ENCODE measurements at places on chromosomes 6 and 20.

- DNase-seq, result no peak
Observed at GRCh38 chr20:48128436-48128835, 343.2 kb upstream of the SULF2 start.

DNA sequence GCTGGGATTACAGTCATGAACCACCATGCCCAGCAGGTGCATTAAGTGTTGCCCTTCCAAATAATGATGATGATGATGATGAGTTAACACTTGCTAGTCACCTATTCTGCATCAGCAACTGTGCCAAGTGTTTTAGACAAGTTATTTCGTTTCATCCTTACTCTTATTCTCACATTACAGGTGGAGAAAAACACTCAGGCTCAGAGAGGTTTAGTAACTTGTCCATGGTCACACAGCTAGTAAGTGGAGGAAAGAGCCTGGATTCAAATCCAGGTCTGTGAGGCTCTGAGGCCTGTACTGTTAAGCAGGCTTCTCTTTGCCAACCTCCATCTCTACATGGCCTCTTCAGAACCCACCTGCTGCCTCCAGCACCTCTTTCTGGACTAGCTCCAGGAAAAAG lies 70.8 kb downstream of the MDGA1 start:
- no peak for DNase-seq

DNA sequence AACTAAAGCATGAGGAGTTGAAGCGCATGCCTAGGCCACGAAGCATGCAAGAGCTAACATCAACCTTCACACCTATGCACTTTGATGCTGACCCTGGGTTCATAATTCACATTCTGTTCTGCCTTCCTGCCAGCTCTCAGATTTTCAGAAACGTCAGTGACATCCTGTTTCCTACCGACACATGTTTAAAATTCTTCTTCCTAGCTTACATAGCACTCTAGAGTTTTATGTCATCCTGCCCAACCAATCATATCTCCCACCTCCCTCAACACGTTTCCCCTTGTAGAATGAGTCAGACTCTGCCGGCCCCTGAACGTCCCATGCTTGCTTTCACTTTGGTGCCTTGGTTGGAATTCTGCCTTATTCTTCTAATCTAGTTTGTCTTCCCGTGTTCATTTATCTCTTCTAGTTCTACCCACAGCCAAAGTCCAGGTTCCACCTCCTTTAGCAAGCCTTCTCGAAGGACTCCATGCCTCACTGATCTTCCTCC lies 97.2 kb upstream of the MAP7 start:
- DNase-seq, result no peak

DNA sequence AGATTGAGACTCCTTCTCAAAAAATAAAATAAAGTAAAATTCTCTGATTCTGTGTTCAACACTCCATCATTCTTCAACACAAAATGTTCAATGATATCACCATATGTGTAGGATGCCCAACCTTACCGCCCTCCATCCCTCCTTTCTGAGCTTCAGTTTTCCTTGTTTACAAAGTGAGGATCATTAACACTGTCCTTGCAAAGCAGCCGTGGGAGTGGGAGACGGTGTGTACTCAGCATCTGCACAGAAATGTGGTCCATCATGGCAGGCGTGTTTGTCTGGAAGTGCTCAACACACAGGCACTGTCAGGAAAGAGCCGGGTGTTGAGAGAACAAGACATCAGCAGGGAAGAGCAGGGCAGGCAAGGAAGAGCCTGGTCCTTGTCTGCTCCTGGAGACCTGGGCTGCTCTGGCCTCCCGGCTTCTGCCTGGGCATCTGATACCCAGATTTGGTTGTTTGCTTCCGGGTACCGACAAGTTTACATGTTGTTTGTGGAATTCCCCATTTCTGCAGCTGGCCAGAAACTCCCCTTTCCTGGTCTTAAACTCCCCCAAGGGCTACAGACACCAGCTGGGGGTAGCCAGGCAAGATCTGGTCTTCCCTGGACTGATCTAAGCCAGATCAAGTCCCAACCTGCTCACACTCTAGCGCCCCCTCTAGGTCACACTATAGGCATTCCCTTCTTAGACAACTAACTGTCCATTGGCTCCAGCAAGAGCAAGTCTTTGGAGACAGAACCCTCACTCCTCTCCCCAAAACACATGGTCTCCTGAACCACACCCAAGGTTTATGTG lies 26.7 kb upstream of the TTPAL start:
- DNase-seq, result no peak

GRCh38 chr6:37396571-37397180 lies 36.3 kb upstream of the CMTR1 start:
- no peak for DNase-seq

DNA sequence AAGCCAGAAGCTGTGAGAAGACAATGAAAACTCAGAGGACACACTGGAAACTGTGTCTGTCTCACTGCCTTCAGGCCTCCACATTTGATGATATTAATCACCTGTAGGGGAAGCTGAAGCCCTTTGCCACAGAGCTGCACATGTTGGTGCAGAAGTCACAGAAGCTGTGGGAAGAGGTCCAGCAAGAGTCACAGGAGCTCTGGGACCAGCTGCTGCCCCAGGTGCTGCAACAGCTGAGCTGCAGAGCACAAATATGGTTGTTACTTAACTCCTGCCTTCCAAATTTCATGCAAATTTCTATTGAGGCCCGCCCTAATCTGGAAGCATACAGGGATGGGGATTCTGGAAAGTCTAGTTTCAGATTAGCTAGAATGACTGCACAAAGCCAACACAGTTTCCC lies 169.3 kb downstream of the OGFRL1 start:
- no peak for DNase-seq

GRCh38 chr20:21702553-21703470 lies 2.7 kb upstream of the PAX1 start:
- DNase-seq, result peak; percentile 51

- no peak for DNase-seq
Observed at GRCh38 chr6:63675138-63675537, 39.5 kb downstream of the PHF3 start.

GRCh38 chr6:47853766-47854165 lies 71.9 kb downstream of the OPN5 start:
- no peak for DNase-seq

DNA sequence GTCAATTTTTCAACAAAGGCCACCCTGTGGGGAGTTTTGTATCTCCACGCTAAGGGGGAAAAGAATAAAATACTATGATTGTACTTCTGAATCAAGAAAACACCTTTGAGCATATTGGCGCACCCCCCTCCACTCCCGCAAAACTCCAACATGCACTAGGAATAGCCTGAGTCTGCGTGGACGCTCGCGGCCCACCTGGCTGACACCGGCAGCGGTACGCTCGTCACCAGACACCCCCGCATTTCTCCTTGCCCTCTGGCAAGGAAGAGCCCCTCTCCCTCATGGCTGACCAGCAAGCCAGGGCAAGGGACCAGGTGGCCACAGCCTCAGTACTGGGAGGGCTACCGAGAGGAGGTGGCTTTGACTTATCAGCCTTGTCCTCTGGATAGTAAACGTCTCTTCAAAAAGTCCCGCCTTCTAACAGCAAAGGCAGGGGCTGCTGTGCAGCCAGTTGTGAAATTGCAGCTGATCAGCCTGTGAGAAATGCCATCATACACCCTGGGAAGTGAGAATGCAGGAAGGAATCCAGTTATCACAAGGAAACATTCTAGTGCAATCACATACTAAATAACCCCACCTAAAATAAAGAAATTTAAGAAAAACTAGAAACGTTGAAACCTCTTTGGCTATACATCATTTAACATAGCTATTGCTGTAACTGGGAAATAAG lies 84.2 kb downstream of the HUS1B start:
- no peak for DNase-seq

GRCh38 chr6:89596484-89596883 lies 42.1 kb downstream of the LYRM2 start:
- DNase-seq, result no peak

GRCh38 chr6:36226438-36227047 lies 30.0 kb downstream of the BRPF3 start:
- no peak for DNase-seq

- peak; percentile 59 for DNase-seq
Observed at GRCh38 chr6:148874698-148875293, 128.0 kb downstream of the UST start.

DNA sequence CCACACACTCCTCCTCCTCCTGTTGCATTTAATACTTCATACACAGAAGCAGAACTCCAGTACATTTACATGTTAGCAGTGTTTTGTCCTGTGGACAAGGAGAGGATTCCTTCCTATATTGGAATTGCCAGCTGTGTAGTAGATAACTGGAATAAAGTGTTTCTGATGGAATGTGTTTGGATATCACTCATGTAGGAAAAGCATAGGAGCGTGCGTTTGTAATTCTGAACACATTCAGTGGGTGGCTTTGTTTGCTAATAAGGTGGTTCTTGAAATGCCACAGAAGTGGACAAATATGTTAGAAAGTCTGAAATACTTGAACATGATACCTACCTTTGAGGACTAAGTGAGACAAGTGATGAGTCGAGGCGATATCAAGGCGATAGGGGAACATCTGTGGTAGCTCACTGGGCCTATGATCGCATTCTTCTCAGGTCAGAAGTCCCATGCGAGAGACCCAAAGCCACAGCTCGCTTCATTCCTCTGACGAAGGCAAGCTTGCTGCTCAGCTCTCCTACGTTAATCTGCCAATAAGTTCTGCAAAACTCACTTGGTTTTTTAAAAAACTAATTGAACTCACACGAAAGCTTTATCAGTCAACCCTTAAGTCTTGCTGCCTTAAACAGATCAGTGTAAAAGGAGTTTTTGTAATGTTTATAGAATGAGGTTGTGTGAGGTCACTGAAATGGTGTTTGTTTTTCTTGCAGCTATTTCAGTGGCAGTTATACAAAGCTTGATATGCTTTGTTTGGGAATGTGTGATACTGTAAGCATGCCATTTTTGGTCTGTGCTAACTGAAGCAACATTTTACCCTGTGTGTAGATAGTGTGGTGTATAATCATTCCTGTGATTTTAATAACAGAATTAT lies 159.9 kb downstream of the SOX4 start:
- DNase-seq, result no peak

DNA sequence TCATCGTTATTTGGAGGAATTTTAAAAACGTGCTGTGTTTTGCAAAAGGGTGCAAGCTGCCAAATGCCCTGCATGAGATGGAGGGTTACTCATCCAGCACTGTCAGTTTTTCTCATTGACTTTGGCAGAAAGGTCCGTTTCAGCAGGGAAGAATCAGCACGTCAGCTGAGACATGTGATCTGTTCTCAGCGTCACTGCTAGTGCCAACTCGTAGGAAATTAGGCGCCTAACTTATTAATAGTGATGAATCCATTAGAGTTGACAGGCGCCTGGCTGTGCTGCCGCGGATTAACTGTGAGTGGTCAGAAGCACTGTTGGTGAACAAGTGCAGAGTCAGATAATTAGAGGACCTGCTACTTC lies 175.5 kb upstream of the FOXQ1 start:
- no peak for DNase-seq

GRCh38 chr20:47464380-47465101 lies 37.1 kb upstream of the NCOA3 start:
- DNase-seq, result peak; percentile 58

GRCh38 chr6:151661928-151662327 lies 145.6 kb upstream of the ESR1 start:
- no peak for DNase-seq

GRCh38 chr20:62660768-62661167 lies 18.5 kb downstream of the SLCO4A1 start:
- no peak for DNase-seq

DNA sequence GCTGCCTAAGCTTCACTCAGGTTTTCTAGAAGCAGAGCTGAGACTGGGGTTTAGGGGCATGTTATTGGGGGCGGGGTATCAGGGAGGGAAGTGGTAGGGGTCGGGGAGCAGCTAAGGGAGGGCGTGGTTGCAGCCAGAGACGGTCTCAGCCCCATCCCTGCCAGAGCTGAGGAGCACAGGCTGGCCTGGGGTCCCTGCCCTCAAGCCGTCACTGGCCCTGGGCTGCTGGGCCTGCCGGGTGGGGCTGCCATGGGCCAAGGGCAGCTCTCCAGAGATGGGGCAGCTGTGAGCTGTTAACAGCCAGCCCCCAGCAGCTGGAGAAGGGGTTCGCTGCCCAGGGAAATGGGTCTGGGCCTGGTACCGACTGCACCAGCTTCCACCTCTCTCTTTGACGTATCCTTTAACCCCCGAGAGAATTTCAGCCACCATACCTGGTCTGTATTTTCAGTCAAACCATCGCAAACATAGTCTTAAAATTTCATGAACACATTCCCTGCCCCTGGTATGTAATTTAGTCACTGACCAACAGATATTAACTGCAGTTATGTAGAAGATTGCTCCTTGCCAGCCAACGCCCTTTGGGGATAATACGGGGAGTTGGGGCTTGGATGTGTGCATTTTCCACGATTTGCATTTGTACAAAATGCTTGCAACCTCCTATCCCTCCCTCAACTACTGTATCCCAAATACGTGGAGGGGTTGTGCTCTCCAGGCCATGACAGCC lies 253.4 kb downstream of the TAF4 start:
- DNase-seq, result no peak

DNA sequence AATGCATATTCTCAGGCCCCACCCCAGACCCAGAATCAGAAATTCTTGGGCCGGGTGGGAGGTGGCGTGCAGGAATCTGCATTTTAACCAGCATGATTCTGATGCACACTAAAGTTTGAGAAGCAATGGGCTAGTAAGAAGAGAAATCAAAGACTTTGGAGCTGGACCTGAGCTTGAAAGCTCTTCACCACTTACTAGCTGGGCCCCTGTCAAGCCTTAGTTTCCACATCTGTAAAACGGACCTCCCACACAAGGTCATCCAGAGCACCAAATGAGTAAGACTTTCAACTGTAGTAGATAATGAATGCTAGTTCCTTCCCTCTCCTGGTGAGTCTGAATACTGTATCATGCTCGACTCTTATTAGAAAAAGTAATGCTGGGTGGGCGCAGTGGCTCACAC lies 87.0 kb downstream of the TBC1D7 start:
- no peak for DNase-seq

DNA sequence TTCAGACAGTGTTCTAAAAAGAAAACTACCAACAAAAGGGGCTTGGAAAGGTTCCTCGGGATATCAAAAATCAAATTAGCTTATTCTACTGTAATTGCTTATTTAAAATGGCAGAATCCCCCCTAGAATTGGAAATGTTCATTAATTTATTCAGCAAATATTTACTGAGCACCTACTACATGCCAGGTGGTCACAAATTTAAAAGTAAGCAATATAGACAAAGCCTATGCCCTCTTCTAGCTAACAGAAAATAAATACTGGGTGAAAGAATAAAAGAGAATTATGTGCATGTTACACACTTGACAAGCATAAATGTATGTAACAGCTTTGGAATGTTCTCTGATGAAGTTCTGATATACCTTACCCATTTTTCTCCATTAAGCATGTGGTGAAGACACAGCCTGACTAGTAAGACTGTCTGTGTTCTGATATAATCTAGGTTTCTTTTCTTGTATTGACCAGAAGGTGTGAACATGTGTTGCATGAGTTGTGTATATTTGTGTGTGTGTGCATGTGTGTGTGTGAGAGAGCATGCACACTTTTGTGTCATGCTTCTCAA lies 606.7 kb upstream of the CITED2 start:
- DNase-seq, result no peak

- peak; percentile 86 for DNase-seq
Observed at GRCh38 chr20:1423625-1424106, 30.8 kb upstream of the FKBP1A start.
